ENCODE measurements at places on chromosomes 12 and 14.

DNA sequence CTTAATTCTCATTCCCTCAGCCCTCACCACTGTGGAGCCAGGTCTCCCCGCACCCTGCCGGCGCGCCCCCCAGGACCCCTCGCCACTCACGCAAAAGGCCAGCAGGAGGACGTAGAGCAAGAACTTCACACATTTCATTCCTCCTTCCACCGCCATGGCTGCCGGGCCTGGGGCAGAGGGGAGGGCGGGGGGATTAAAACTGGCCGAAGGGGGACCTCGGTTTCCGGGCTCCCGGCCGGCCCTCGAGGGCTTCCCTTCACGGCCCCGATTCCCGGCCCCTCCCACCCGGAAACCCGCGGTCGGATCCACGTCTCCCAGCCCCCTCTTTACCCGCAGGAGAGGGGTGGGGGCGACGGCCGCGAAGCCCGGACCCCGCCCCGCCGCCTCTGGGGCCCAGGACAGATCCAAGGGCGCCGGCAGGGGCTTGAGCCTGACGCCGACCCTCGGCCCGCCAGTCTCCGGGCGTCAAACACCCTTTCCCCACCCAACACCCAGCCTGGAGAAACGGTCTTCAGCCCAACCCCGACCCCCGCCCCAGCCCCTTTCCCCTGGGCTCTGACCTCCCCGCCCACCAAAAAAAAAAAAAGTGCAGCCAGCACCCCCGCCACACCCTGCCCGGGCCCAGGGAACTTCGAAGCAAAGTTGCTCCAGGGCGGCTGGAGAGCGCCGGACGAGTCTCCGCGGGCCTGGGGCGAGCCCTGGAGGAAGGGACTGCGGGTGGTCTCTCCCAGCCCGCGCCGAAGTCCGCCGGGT is 447 bp downstream of the CD63 start:
- DNase-seq, result no peak

- no peak for DNase-seq
Observed at GRCh38 chr12:96099986-96100385, 64.6 kb upstream of the LTA4H start.

DNA sequence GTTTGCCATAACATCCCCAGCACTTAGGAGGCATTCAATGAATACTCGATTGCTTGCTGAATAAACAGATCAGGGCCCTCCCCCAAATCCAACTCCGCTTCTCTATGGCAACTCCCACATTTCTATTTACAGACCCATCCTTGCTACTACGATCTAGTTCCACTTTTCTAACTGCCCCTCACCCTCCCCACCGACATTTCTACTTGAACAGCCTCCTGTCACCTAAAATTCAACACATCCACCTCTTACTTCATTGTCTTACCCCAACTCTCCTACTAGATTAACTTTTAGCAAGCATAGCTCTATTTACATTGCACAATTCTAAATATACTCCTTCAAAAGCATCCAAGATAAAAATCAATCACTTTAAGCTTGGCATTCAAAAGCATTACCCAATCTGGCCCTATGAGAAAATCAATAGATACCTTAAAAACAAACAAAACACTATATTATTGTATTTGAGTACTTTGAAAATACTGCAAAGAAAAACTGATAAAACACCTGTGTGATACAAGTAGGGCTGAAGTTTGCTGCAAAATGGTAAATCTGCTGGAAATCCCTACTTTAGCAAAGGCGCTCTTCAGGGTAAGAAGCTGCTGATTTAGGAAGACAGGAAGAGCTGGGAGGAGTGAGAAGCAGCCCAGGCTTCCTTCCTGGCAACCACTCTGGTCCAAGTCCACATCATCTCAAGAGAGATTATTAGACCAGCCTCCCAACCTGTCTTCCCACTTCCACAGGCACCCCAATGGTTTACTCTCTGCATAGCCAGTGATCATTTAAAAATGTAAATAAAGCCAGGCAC is 96.4 kb downstream of the HECTD4 start:
- DNase-seq, result no peak

DNA sequence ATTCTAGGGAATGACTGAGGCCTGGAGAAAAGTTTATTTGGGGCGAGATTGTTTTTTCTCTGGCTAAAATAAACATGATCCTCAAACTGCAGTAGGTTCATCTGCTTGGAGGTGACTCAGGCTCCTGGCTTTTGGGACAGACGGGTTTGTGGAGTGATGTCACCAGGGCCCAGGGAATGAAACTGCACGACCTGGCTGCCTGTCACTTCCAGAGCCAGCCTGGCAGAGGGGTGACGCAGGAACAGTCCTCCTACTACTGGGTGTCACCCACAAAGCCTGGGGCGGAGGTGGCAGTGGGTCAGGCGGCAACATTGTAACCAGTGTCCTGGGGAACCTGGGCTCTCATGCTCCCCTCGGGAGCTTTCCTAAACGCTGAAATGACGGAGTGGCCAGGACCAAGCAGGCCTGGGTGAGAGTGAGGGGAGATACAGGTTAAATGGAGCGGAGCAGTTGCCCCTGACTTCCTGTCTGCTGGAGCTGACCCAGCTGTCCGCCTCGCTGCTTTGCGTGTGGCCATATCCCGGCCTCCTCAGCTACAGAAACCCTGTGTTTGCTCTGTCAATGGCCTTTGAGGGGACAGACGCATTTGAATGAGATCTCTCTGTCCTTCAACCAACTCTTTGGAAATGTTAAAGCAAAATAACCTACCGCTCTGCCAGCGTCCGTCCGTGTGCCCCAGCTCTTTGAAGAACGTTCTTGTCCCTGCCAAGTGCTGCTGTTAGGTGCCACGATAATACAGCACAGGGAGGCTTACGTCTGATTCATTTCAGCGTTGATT is 6.5 kb downstream of the HIP1R start:
- no peak for DNase-seq

GRCh38 chr14:88488897-88489296 is 65.9 kb downstream of the PTPN21 start:
- DNase-seq, result no peak

DNA sequence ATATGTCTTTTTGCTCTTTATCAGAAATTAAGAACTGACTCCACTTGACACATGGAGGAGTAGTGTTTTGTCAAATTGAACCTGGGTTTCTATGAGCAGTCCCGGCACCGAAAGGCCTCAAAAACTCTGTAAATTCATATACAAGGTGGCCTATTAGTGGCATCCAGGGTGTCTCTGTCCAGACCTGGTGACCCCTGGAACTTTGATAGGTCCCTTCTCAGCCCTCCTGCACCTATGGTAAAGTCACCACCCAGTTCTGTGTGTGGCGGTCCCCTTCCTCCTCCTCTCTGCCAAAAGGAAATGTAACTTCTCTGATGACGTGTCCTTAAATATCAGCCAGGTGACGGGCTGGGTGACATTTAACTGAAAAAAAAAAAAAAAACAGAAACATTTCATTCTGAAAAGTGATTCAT is 204.0 kb upstream of the FOXN3 start:
- DNase-seq, result peak; percentile 27

GRCh38 chr14:58291646-58292045 is 6.7 kb upstream of the ARID4A start:
- no peak for DNase-seq

DNA sequence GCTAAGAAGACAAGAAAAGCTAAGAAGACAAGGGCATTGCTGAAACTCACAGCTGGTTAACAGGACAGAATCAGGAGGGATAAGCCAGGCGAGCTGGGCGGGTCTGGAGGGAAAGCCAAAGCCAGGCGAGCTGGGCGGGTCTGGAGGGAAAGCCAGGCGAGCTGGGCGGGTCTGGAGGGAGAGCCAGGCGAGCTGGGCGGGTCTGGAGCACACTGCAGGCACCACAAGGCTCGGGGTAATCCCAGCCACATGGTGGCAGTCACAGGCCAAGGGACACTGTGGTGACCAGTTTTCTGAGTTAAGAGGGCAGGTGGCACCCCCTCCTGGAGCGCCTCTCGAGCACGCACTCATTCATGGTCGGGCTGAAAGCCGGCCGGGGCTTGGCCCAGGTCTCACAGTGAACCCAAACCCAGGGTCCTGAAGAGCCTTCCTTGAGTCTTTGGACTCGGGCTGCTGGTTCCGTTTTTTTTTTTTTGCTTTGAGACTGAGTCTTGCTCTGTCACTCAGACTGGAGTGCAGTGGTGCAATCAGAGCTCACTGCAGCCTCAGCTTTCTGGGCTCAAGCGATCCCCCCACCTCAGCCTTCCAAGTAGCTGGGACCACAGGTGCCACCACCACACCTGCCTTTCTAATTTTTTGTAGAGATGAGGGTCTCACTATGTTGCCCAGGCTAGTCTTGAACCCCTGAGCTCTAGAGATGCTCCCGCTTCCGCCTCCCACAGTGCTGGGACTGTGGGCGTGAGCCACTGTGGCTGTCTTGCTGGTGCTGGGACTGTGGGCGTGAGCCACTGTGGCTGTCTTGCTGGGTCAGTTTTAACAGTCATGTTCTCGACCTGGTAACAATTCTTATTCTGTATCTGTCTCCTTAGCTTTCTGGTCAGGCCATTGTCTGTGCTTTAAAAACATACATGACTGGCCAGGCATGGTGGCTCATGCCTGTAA is 40.2 kb downstream of the HSP90AA1 start:
- no peak for DNase-seq

DNA sequence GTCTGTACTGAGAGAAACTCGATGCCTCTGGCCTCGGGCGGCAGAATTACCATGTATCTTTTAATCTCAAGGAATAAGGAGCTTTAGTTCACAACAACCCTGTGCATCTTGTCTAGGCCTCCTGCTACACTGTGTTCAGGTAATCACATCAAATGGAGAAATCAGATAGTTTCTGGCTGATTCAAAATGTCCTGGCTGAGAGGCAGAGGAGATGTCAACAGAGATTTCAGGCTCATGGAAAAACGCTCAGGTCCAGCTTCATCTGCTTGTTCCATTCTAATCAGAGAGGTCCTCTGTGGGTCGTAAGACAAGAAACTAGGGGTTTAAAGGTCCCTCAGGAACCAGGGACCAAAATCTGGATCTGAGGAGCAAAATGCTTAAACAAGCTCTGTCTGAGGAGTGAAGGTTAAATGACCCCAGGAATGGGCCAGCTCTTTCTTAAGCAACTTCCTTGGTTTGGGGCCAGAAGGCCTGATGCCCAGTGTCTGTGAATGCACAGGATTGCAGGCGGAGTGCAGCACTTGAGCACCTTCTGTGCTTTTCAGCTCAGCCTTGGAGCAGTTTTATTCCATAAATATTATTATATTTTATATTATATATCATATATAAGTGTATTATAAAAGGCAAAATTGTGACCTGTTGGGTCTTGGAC is 170.2 kb upstream of the PRICKLE1 start:
- no peak for DNase-seq

- no peak for DNase-seq
Observed at GRCh38 chr12:109729801-109730200, 16.2 kb downstream of the FAM222A start.

GRCh38 chr12:31702047-31702446 is 26.8 kb downstream of the AMN1 start:
- DNase-seq, result no peak

GRCh38 chr12:2052826-2053678 is at the start of gene CACNA1C:
Gene CACNA1C, plus strand, starts transcription at chr12:2052987. Its CDS starts 576 bp downstream, at chr12:2053563.
- DNase-seq, result peak; percentile 6

- no peak for DNase-seq
Observed at GRCh38 chr14:105271224-105271890, 23.0 kb downstream of the BTBD6 start.

DNA sequence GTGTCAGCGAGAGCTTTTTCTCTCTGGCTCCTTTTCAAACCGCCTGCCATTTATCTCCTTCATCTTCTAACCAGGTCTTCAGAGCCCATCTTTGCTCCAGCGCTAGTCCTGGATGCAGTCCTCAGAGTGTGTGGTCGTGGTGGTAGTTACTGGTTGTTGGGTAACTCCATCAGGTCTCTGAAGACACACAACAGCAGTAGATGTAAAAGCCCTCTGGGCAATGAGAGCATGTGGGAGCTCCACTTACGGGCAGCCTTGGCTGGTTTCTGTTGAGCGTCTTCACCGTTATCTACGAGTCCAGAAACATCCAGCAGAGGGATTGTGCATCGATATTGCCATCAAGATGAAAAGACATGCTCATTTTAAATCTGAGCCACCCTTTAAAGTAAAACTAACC is 61.2 kb downstream of the FBXL14 start:
- DNase-seq, result no peak

GRCh38 chr14:81093651-81094050 is 127.1 kb downstream of the GTF2A1 start:
- DNase-seq, result no peak

- no peak for DNase-seq
Observed at GRCh38 chr12:113467502-113468364, 3.9 kb downstream of the LHX5 start.

DNA sequence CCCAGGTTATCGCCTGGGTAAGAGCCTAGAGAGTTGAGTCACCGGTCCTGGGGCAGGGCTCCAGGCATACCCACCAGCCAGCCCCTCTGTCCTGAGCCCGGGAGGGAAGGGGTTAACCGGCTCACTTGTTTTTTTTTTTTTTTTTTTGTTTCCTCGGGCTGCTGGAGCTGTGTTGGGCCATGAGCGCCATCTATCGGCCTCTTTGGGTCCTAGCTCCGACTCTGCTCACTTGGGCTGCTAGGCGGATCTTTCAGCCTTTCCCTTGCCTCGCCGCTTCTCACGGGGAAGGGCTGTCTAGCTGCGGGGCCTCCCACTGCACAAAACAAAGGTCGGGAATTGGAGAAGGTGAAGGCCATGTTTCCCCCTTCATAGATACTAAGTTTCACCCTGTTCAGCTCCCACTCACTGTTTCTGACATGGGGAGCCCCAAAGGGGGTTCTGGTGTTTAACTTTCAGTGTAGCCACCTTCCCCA is 2.8 kb upstream of the SMUG1 start:
- DNase-seq, result peak; percentile 65

- DNase-seq, result no peak
Observed at GRCh38 chr12:108779998-108780688, 48.8 kb upstream of the CORO1C start.

GRCh38 chr12:29991924-29992323 is 208.2 kb upstream of the TMTC1 start:
- no peak for DNase-seq

- DNase-seq, result no peak
Observed at GRCh38 chr14:101065696-101066694, 162.5 kb upstream of the RTL1 start.

DNA sequence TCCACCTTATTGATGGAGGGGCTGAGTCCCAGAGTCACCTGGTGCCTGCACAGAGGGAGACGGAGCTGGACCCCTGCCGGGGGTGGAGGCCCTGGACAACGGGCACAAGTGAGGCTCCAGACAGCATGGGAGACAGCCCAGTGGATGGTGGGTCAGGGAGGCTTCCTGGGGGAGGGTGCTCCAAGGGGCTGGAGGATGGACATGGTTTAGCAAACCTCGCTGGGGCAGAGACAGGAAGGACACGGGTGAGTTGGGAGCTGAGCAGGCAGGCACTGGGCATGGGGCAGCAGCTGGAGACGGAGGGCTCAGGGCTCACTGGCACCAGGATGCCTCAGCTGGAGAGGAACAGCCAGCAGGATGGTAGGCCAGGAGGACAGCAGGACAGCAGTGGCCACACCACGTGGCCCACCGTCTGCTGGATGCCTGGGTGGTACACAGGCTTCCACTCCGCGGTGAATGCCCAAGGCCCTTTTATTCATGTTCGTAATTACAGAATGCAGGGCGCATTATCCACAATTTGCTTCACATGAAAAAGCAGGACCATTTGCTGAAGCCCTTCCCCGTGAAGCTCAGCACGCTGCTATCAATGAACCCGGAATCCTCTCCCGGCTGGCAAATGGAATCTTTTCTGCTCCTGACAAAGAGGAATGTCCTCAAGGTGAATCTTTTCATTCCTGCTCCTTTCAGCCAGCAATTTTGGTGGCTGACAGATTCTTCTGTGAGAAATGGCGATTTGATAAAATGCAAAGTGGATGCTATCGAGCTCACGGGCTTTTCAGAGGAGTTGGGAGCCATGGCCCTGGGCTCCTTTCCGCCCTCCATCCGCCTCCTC is 138.1 kb upstream of the C14orf180 start:
- no peak for DNase-seq
